ENCODE measurements at places on chromosomes 11 and 22. TPM values are rescaled to one million over a fixed set of nuclear protein-coding genes. Genes with fewer than 3 reads are reported as not detected.

DNA sequence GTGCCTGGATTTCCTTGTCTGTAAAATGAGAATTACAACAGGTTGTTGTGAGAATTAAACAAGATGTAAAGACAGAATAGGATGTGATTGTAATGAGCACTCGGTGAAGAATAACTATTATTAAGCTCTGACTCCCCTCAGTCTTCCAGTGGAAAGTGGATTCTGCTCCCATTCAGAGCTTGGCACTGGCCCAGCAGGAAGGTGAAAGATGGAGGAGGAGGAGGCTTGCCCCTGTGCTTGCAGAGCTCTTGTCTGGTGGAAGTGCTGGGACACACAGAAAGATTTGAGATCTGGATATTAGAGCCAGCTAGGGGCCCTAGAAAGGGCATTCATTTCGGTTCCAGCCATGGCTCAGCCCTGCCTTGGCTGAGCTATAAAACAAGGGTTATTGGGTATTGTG lies 28.2 kb downstream of the PHLDB1 start:
- no peak for DNase-seq

The OR10G7 gene
- not detected for total RNA-seq

The INSC gene
- not detected for total RNA-seq

The PRRG4 gene
- 0.51 TPM for total RNA-seq

- DNase-seq = no peak
Measured at GRCh38 chr11:24793479-24793878, 296.6 kb downstream of the LUZP2 start.

The MUC2 gene
- total RNA-seq = not detected

DNA sequence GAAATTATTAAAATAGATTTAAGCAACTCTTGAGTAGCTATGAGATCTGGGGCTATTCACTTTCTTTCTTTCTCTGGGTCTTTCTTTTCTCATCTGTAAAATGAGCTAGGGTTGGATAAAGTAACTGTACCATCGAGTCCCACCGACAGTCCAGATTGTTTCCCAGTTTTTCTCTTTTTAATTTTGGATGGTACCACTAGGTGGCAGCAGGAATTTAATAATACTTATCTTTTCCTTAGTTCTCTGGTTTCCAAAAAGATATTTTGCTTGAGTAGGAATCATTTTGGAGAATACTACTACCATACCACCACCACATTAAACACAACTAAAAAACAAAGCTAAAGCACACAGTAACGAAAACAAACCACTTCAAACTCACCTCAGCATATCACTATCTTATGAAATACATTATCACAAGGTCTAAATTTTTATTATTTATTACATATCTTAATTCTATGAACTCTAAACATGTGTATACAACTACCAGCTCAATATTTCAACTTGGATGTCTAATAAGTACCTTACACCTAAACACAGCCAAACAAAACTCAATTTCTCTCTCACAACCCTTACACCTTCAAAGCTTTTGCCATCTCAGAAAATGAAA lies 584.0 kb downstream of the KCNA4 start:
- no peak for DNase-seq

The ZNF202 gene
- total RNA-seq = 18.4 TPM

DNA sequence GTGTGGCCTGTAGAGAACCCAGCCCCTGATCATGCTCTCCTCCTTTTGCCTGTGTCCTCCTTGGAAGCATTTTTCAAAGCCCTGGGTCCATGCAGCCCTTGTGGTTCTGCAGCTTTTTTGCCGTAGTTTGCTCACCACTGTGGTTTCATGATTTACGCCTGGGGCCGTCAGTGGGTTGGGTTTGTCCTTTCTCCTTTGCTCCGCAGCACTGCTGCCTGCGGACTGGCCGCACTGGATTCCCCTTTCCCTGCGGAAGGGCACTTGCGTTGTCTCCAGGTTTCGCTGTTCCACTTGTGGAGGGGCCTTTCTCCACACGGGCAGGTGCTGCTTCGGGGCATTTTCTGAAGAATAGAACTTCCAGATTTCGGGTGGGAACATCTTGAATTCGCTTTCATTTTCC lies 1260.9 kb downstream of the BRD1 start:
- DNase-seq = no peak

The SAA2 gene
- total RNA-seq = not detected

DNA sequence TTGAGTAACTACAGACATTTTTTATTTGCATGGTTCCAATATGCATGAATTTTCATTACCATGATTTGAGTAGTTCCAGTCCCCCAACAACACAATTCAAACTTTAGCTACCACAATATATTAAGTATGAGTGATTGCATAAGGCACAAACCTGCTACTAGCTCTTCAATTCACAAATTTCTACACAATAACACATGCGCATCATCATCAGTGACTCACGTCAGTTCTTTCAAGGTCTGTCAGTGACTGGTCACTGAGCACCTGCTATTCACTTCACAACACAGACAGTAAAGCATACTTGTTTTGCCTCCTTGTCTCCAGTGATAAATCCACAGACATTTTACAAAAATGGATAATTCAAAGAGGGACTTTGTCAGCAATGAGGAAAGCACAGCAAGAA lies 435.1 kb upstream of the CCDC90B start:
- DNase-seq = no peak

GRCh38 chr22:49751318-49751965 lies 76.2 kb downstream of the BRD1 start:
- no peak for DNase-seq

The IL18BP gene
- 8.5 TPM for total RNA-seq

The RIBC2 gene
- total RNA-seq = 10.4 TPM

- DNase-seq = no peak
Measured at GRCh38 chr11:93519179-93519578, 24.0 kb downstream of the SMCO4 start.

GRCh38 chr22:49321477-49322055 lies 506.1 kb downstream of the BRD1 start:
- DNase-seq = no peak

GRCh38 chr11:15655552-15655951 lies 540.8 kb downstream of the INSC start:
- no peak for DNase-seq

The SLCO2B1 gene
- 1.3 TPM for total RNA-seq

GRCh38 chr11:44950625-44951476 lies at the start of gene TP53I11:
Gene TP53I11 (minus strand): TSS chr11:44950883. CDS start chr11:44938335, 12,548 bp downstream.
- DNase-seq = peak; percentile 70

- DNase-seq = no peak
Measured at GRCh38 chr11:11568651-11569229, 53.1 kb downstream of the GALNT18 start.

DNA sequence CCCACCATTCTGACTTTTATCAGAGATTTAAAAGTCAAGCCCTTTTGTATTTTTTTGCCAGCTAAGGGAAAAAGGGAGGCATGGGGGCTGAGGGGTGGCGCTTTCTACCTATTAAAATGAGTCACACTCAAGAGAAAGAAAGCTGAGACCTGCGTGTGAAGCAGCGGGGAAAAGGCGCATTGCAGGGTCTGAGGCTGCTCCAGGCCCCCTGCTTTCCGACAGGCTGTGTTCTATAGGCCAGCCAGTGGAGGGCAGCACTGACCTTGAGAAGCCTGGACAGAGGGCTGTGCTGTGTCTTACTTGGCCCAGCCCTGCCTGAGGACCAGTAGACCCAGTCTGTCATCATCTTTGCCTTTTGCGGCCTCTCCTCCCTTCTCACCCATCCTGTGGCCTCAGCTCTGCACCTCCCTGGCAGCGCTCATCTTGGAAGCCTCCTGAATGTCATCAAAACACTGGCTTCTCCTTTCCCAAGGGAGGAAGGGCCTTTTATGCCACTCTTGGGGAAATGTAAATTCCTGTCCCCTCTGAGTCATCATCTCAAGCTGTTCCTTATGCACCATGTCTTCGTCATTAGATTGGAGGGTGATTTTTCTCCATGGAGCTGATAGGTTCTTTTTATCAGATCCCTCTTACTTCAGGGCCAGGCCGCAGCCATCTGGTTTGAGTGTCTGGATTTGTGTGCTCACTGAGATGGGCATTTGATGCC lies 12.6 kb upstream of the MAPK8IP1 start:
- peak; percentile 53 for DNase-seq

DNA sequence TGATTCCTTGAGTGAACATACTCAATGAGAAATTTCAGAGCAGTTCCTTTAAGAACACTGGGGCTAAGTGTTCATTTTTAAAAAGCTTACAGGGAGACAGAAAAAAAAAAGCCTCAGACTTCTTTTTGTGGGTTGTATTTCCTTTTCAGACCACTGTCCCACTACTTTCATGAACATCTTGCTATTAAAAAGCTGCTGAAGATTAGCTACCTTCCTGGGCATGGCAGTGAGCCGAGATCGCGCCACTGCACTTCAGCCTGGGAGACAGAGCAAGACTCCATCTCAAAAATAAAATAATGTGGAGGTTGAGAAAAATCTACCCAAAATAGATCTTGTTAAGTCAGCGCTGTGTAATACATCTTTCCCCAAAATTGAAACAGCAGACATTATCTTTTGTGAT lies 10.8 kb downstream of the TRAF6 start:
- DNase-seq = no peak

The OR51B4 gene
- total RNA-seq = not detected

- no peak for DNase-seq
Measured at GRCh38 chr22:20613301-20613700, 105.9 kb downstream of the MED15 start.

The CCS gene
- total RNA-seq = 25.7 TPM

- DNase-seq = no peak
Measured at GRCh38 chr11:60469723-60470122, 14.1 kb downstream of the MS4A1 start.

The SPDYC gene
- not detected for total RNA-seq

DNA sequence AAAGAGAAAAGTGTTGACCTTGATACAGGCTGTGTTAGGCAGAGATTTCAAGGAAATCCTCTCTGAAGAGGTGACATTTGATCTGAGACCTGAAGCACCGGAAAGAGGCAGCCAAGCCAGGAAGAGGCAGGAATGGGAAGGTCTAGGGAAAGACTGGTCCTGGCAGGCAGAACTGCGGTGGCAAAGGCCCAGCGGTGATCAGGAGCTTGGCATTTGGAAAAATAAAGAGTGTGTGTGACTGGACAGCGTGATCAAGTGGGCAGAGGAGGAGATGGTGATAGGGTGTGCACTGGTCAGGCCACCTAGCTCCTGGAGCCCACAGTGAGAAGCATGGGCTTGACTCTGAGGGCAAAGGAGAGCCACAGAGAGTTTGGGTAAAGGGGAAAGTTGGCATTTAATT lies 27.2 kb upstream of the GAB4 start:
- no peak for DNase-seq

DNA sequence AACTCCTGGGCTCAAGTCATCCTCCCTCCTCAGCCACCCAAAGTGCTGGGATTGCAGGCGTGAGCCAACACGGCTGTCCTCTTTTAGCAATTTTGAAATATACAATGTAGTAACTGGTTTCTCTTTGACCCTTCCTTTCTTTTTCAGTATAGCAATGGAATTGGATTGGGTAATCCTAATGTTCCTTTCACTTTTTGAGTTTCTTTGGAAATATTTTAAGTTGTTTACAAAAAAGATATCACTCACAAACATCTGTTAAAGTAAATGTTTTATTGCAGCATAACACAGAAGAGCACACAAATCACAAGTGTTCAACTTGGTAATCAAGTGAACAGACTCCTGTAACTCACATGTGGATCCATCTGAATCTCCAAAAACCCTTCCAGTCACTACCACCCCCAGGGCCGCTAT lies 44.6 kb upstream of the EP300 start:
- no peak for DNase-seq

The DCUN1D5 gene
- 84.2 TPM for total RNA-seq

DNA sequence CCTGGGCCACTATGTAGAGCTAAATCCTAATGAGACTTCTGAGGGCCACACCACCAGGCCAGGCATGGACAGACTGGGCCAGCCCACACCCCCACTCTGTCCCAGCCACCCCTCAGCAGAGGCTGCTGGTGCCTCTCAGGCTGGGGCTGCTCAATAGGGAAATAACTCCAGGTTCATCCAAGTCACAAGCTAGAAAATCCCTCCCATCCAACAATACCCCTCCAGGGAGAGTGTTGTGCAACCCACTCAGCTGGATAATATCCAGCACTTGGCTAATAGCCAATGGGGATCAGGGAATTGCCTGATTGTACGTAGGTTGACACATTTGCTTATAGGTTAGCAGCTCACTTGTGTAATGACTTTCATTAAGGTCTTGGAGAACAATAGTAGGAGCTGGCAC lies 64.1 kb upstream of the WNT11 start:
- no peak for DNase-seq

DNA sequence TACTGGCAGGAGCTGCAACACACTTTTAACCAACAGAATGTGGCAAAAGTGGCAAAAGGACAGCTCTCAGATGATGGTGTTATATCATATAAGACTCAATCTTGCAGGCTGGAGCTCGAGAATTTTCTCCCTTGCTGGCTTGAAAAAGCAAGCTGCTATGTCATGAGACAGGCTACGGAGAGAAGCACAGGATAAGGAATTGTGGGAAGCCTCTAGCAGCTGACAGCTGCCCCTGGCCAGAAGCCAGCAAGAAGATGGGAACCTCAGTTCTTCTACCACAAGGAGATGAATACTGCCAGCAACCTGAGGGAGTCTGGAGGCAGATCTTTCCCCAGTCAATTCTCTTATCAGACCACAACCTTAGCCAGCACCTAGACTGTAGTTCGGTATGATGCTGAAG lies 24.6 kb downstream of the FXYD6 start:
- DNase-seq = no peak

GRCh38 chr11:24509114-24509513 lies 12.3 kb downstream of the LUZP2 start:
- no peak for DNase-seq

- DNase-seq = no peak
Measured at GRCh38 chr11:130262424-130262823, 52.3 kb downstream of the ZBTB44 start.

DNA sequence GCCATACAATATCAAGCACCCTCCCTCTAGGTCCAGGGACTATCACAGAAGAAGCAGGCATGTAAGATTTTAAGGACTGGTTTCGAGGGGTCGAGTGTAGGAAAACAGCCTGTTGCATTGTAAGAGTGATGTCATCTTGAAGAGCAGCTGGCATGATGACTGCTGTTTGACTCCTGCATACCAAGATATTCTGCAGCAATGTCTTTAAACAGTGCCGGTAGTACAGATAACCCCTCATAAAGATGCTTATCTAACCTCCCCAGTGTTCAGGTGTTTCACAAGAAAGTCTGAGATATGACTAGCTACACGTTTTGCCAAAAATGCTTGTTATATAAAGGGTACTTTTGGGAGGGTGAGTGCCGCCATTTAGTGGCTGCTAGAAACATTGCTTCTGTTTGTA lies 12.0 kb downstream of the FAM111A start:
- DNase-seq = no peak

The TRIM51 gene
- total RNA-seq = not detected

DNA sequence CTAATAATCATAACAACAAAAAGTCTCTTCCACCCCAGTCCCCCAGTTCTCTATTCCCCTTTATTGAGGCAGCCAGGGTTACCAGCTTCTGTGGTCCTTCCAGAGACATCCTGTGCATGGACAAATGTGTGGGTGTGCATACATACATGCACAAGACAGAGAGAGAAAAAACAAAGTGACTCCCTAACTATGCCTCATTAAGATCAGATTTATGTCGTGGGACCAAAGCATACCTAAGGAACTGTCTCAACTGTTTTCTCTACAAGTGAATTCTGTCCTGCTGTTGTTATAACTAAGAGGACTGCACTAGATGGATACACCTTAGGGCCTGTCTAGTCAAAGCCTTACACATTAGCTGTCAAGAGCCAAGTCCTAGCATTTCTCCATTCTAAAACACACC lies 106.7 kb downstream of the MRTFA start:
- no peak for DNase-seq

GRCh38 chr22:26127126-26127525 lies 42.1 kb upstream of the SEZ6L start:
- no peak for DNase-seq

- no peak for DNase-seq
Measured at GRCh38 chr22:43260331-43261231, 73.6 kb upstream of the TTLL12 start.

GRCh38 chr11:116732271-116733042 lies 40.3 kb downstream of the BUD13 start:
- DNase-seq = peak; percentile 64
